CD14-positive monocyte (primary cell): ENCODE measurements at places on chromosomes 5 and 9.

- DNase-seq = no peak
These were observed 57.0 kb upstream of the GRAMD2B start for GRCh38 chr5:126366199-126366560.

- peak; percentile 82 for DNase-seq
These were observed 529 bp upstream of the NRARP start for GRCh38 chr9:137302449-137303150.

- DNase-seq = no peak
These were observed 13.5 kb downstream of the SH3TC2 start for GRCh38 chr5:149049371-149049781.

- DNase-seq = no peak
These were observed 93.7 kb downstream of the OR2K2 start for GRCh38 chr9:111236332-111236731.

- peak; percentile 90 for DNase-seq
These were observed 59.0 kb upstream of the KLF4 start for GRCh38 chr9:107548298-107549142.

GRCh38 chr5:112689155-112689909 is 48.4 kb upstream of the APC start:
- DNase-seq = no peak

DNA sequence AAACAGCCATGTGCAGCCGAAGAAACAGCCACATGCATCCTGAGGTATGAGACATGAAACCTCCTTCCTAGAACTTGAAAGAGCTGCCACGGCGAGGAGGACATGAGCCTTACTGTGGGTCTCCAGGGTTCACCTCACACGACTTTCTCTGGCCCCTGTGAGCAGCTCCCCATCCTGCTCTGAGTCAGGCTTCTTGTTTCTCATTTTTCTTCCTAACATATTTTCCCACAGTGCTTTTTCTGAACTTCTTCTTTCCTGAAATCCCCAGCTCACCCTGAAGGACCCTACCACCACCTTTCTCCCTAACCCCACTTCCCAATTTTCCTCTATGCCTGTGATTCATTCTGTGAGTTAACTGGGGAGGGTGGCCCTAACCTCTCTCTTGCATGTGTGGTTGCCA is 33.7 kb upstream of the ADRB2 start:
- DNase-seq = no peak

- no peak for DNase-seq
These were observed at the start of gene WNT8A for GRCh38 chr5:138083702-138084101. WNT8A (plus strand) TSS chr5:138084033; CDS start chr5:138084128, 95 bp downstream.

GRCh38 chr5:149128023-149128875 is 13.0 kb upstream of the ABLIM3 start:
- DNase-seq = peak; percentile 9
